ENCODE measurements at places on chromosomes 12 and 14.

- no peak for DNase-seq
Observed at GRCh38 chr12:105466901-105467598, 136.6 kb downstream of the C12orf75 start.

DNA sequence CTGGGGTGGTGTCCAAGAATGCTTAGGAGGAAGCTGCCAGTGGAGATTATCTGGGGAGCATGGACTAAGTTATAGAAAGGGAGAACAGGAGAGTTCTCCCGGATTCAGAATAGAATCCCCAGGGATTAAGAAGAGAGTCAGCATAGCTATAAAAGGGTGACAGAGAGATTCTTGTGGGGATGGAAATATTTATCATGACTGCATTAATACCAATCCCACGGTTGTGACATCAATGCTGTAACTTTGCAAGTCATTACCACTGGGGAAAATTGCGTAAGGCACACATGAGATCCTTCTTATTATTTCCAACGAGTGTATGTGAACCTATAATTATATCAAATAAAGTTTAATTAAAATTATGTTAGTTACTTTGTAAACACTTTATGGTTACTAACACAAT lies 447.9 kb upstream of the TMEM132C start:
- no peak for DNase-seq

- no peak for DNase-seq
Observed at GRCh38 chr14:76720382-76720813, 40.9 kb upstream of the VASH1 start.

DNA sequence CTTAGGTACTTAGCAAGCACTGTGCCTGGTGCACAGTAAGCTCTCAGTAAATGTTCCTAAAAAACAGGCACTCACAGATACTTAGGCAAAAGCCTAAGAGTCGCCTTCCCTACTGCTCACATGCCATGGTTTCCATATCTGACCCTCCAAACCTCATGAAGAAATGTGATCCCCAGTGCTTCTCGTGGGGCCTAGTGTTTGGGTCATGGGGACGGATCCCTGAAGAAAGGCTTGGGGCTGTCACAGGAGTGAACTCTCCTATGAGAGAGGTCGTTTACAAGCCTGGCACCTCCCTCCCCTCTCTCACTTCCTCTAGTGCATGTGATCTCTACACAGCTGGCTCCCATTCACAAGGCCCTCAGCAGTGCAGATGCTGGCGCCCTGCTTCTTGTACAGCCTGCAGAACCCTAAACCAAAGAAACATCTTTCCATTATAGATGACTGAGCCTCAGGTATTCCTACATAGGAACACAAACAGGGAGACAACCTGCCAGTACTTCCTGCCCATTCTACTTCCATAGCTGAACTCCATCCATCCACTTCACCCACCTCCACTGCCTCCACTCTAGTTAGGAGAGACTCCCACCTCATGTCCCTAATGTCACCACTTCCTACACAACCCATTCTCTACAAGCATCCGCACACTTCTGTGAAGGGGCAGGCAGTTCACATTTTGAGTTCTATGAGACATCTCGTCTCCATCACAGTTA lies 2.9 kb downstream of the SLC15A4 start:
- no peak for DNase-seq

GRCh38 chr12:69534389-69534822 lies 50.9 kb upstream of the CCT2 start:
- no peak for DNase-seq

GRCh38 chr12:76942267-76942666 lies 63.4 kb upstream of the CSRP2 start:
- DNase-seq = no peak

DNA sequence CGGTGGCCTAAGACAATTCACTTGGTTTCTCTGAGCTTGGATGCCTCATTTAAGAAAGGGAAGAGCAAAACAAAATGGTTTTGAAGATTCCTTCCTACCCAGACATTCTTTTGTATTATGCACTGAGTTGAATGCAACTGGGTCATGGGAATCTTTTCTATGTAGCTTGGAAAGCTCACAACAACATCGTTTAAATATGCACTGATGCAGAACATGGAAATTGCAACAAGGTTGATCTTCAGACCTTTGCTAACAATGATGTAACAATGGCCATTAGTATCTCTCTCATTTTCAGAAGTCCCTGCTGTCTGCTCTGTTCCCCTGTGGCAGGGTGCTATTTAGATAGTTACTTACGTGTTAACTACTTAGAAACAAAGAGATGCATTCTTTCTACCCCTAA lies 30.1 kb upstream of the IGF1 start:
- DNase-seq = no peak

DNA sequence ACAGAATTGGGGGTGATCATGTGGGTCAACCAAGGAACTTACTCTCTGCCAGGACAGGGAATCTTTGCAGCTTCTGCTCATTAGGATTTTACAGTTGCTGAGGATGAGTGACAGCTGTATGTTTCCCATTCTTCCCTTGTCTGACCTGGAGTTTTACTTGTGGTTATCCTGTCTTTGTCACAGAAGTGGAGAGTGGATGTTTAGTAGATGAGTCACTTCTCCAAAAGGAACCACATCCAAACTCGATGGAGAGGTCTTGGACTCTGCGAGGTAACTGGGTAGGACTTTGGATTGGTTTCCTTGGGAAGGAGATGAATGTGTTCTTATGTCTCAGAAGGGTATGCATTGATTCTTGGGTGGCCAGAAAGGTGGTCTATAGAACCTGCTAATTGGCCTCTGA lies 53.8 kb upstream of the USP44 start:
- no peak for DNase-seq

GRCh38 chr12:91588874-91589454 lies 406.3 kb upstream of the DCN start:
- no peak for DNase-seq
